ENCODE measurements at places on chromosomes 12 and 14. TPM values are rescaled to one million over a fixed set of nuclear protein-coding genes. Genes with fewer than 3 reads are reported as not detected.

The MARS1 gene
- 242 TPM for total RNA-seq

The GLT8D2 gene
- total RNA-seq = not detected

The LMO3 gene
- not detected for total RNA-seq

The SDSL gene
- total RNA-seq = 0.67 TPM

The FAM186B gene
- 0.22 TPM for total RNA-seq

The DEPDC4 gene
- total RNA-seq = 1.4 TPM

The KRT2 gene
- total RNA-seq = 0.23 TPM

The CLEC9A gene
- total RNA-seq = not detected

The PLEKHD1 gene
- total RNA-seq = 0.30 TPM

The SPX gene
- total RNA-seq = 0.49 TPM

The TEX52 gene
- total RNA-seq = not detected

The REC8 gene
- 27.7 TPM for total RNA-seq

The LRRC43 gene
- not detected for total RNA-seq

The ASCL1 gene
- not detected for total RNA-seq

The ADCY4 gene
- total RNA-seq = 8.1 TPM

The FOXM1 gene
- 0.44 TPM for total RNA-seq

The RAB15 gene
- total RNA-seq = 5.2 TPM

The BDKRB1 gene
- not detected for total RNA-seq

The KLRC2 gene
- total RNA-seq = not detected

The TPPP2 gene
- not detected for total RNA-seq

The RGS6 gene
- total RNA-seq = 0.32 TPM

The CAPS2 gene
- 5.8 TPM for total RNA-seq

The ACTR6 gene
- 45.6 TPM for total RNA-seq

The NPAS3 gene
- not detected for total RNA-seq

The CDC42BPB gene
- 7.5 TPM for total RNA-seq

The ACIN1 gene
- total RNA-seq = 327 TPM

The IL31 gene
- total RNA-seq = not detected

The ACOT4 gene
- total RNA-seq = 1.2 TPM

The RNASE4 gene
- 2.1 TPM for total RNA-seq

The APOF gene
- total RNA-seq = not detected

The KLHDC1 gene
- 13.6 TPM for total RNA-seq

The SDR9C7 gene
- not detected for total RNA-seq

The DPPA3 gene
- not detected for total RNA-seq

Data from CD4-positive, alpha-beta memory T cell (primary cell).